ENCODE measurements at places on chromosomes 16 and 17. TPM values are rescaled to one million over a fixed set of nuclear protein-coding genes. Genes with fewer than 3 reads are reported as not detected.

DNA sequence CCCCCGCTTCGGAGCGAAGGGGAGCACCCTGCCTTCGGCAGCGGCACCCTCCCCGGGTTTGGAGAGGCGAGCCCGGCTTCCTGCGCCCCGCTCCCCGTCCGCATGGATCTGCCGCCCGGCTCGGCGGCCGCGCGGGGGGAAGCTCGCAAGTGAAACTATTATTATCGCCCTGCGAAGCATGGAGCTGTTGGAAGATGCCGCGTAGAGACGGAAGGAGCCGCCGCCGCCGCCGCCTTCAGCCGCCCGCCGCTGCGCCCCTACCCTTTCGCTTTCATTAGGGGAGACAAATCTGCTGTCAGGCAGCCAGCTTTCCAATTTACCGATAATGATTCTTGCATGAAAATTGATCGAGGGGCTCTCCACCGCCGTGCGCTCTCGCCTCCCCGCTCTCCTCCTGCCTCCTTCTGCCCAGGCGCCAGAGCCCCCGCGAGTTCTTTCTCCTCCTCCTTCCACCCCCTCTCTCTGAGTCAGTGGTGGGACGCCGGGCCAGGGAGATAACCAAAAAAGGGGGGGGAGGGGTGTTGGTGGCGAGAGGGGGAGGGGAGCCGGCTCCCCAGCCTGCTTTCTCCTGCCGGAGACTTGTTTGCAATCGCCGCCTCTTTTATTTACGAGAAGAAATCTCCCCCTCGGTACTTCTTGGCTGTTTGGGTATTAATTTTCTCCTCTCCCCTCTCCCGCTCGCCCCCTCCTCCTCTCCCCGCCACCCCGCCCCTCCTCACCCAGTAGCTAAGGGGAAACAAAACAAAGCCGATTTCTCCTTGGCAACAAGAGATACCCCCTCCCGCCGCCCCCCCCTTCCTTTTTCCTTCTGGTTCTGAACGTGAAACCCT lies 58.0 kb upstream of the GSE1 start:
- no peak for DNase-seq

DNA sequence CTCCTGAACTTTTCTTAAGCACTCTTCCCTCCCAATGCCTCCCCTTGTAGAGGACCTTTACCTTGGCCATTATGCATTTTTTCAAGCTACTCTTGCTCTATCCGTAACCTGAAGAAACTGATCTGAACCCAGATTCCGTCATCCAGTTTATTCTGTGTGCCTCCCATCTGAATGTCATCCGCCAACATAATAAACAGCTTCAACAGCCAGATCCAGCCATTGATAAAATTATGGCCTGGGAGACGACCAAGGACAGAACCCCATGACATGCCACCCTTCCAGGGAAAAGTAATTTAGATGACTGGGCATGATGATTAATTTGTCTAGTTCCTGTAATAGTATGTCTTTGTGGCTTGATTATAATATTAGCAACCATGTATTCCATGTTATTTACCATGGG lies 41.9 kb downstream of the KATNIP start:
- no peak for DNase-seq

DNA sequence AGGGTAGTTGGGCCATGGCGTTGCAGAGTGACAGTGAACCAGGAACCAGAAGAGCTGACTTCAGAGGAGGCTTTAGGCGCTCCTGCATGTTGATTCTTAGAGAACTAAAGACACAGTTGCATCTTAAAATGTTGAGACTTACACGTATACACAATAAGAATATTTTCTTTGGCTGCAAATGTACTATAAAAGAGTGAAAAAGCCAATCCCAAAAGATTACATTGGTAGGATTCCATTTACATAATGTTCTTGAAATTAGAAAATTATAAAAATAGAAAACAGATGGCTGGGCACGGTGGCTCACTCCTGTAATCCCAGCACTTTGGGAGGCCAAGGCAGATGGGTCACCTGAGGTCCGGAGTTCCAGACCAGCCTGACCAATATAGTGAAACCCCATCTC lies 738.8 kb downstream of the WWOX start:
- DNase-seq, result no peak

- no peak for DNase-seq
Observed at GRCh38 chr17:82862737-82863382, 23.0 kb upstream of the ZNF750 start.

DNA sequence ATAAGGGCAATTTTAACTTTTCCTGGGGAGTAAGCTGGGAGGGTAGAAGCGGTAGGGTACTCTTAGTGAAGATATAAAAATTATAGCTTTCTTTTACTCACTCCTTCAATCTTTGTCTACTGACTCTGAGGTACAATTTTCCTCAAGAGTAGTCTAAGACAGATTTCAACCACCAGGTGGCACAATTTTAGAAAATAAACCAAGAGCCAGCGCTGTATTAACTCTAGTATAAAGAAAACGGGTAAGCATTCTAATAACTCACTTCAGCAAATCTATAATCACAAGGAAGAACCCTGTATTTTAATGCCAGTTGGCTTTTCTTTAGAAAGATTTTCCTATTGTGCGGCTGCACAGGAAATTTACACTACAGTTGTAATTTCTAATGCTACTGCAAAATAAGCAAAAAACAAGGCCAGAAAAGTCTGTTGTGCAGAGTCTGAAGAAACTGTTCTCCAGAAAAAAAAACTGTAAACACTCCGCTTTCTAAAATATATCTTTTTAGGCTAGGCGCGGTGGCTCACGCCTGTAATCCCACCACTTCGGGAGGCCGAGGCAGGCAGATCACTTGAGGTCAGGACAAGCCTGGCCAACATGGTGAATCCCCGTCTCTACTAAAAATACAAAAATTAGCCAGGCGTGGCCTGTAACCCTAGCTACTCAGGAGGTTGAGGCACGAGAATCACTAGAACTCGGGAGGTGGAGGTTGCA lies 1.9 kb downstream of the CMC2 start:
- no peak for DNase-seq

GRCh38 chr16:47833771-47834170 lies 322.0 kb downstream of the ABCC12 start:
- DNase-seq, result no peak

GRCh38 chr16:8963010-8963820 lies 491 bp downstream of the USP7 start:
- DNase-seq, result peak; percentile 30

Gene TLE7
- not detected for total RNA-seq

Gene C1QTNF8
- not detected for total RNA-seq

Gene NOXO1
- total RNA-seq, result 0.13 TPM

Gene BEAN1
- total RNA-seq, result 0.51 TPM

Gene OTOP3
- total RNA-seq, result not detected

Data from dermis microvascular lymphatic vessel endothelial cell (primary cell).